ENCODE measurements at places on chromosomes 6 and 20.

DNA sequence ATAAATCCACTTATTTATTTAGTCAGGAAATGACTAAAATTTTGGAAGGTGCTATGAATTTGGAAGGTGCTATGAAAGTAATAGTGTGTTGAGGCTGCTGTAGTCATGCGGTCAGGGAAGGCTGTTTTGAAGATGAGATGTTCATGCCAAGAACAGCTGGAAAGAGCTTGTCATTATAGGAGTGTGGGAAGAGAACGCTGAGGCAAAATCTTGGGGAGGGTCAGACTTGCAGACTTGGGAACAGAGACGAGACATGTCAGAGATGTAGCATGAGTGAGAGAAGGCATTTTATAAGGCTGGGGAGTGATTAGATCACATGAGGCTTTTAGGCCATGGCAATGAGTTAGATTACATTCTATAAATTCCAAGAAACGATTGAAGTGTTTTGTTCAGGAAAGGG is 124.0 kb upstream of the B3GAT2 start:
- no peak overlapping the region for H3K27ac ChIP-seq
- no peaks in the 10 kb centered on the region for H3K27me3 ChIP-seq
- DNase-seq, result no peak
- H3K4me1 ChIP-seq, result no peaks in the 10 kb centered on the region
- no peak overlapping the region for H3K4me3 ChIP-seq

DNA sequence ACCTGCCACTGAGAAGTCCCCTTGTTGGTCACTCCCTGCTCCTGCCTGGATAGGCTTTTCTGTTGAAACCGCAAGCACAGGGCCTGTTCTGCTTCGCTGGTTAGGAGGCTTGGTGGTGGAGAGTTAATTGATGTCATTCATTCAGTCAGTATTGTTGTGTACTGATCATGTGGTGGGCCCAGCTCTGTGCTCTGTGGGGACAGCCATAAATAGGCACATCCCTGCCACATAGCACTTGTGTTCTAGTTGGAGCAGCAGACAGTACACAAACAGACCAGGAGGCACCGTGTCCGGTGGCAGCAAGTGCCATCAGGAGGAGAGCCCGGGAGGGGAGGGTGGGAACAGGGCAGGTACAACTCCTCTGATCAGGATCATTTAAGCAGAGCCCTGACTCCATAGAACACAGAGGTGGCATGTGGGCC is 155.2 kb upstream of the INSM1 start:
- H3K27ac ChIP-seq, result no peak overlapping the region
- H3K4me3 ChIP-seq, result no peak overlapping the region
- DNase-seq, result no peak
- H3K4me1 ChIP-seq, result no peaks in the 10 kb centered on the region

DNA sequence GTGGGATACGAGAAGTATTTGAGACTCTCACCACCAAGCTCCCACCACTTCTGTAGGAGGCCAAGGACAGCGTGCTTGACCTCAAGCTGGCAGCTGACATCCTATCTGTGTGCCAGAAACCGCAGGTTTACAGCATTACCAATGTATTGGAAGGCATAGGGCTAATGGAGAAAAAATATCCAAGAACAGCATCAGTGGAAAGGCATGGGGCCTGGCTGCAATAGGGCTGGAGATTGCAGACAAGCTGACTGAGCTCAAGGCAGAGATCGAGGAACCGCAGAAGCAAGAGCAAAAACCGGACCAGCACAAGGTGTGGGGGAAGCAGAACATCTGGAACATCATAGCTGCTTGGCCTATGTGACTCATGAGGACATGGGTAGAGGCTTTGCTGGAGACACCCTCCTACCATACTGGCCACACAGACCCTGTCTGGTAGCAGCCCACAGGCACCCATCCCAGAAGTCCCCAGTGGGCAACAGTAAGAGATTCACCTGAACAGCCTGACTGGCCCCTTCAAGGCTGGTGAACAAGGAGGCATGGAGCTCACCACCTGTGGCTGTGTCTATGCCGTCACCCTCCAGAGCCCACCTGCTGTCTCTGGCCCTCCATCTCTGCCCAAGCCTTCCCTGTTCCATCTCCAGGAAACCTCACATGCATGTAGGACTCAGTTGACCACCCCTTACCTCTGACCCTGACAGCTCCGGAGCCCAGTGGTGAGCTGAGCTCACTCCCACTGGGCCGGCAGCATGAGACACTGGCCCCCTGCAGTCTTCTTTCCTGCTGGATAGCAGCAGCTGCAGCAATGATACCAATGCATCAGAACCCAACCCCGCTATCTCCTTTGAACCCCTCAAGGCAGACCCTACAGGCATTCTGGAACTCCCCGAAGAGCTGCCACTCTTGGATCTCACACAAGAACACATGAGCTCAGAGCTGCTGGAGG is 171.1 kb downstream of the KIF6 start:
- no peak overlapping the region for H3K4me3 ChIP-seq
- peaks cover 3% of the 10 kb centered on the region for H3K36me3 ChIP-seq
- H3K27me3 ChIP-seq, result peaks cover 39% of the 10 kb centered on the region
- no peak overlapping the region for H3K27ac ChIP-seq

GRCh38 chr6:137775720-137776119 is 91.3 kb upstream of the TNFAIP3 start:
- H3K27me3 ChIP-seq, result no peaks in the 10 kb centered on the region
- no peak for DNase-seq
- H3K4me3 ChIP-seq, result no peak overlapping the region
- H3K36me3 ChIP-seq, result no peaks in the 10 kb centered on the region
- H3K4me1 ChIP-seq, result no peaks in the 10 kb centered on the region

DNA sequence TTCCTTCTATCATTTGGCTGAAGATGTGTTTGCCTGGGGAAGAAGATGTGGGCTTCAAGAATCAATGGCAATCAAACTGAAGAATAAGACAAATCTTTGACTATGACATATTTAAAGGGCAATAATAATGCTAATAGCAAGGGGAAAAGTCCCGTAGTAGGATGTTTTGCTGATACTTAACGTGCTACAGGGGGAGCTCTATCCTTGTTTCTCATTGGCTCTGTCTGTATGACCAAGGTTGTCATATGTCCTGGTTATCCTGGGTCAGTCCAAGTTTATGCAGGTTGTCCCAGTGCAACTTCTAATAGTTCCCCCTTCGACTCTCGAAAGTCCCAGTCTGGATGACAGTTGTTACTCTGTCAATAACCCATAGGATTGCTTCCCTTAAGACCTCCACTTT is 321.3 kb downstream of the DHX35 start:
- H3K4me1 ChIP-seq, result no peaks in the 10 kb centered on the region
- no peak overlapping the region for H3K27ac ChIP-seq
- no peak for DNase-seq
- H3K36me3 ChIP-seq, result peaks cover 3% of the 10 kb centered on the region

DNA sequence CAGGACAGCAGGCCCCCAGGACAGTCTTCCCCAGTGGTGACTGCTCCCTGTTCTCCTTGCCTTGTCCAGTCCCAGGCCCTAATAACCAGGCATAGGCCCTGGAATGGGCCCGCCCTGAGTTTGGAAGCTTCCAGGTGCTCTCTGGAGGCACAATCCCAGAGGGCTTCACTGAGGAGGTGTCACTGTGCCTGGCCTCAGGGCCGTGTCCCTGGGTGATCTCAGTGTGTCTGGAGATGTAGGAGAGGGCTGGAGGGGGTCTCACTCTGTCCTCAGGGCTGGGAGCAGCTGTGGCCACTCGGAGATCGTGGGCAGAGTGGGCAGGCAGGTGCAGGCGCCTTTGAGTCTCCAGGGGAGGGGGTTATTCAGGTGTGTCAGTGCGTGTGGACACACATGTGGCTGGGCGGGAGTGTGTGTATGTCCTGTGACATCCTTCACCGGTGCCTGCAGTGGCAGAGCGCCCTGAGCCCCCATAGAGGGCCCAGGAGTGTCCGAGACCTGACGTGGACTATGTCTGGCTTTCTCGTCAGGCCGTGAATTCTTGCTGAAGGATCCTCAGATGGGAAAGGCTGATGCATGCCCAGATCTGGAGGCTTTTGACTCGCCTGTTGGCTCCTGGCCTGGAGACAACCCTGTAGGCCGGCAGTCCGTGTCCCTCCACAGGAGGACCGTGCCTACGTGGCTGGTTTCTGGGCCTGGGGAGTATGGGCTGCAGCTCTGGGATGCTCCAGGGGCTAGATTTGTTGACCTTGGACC is 5.5 kb upstream of the NPBWR2 start:
- no peak overlapping the region for H3K27ac ChIP-seq
- no peaks in the 10 kb centered on the region for H3K27me3 ChIP-seq
- H3K4me3 ChIP-seq, result no peak overlapping the region
- H3K4me1 ChIP-seq, result peaks cover under 1% of the 10 kb centered on the region
- peaks cover 4% of the 10 kb centered on the region for H3K36me3 ChIP-seq

DNA sequence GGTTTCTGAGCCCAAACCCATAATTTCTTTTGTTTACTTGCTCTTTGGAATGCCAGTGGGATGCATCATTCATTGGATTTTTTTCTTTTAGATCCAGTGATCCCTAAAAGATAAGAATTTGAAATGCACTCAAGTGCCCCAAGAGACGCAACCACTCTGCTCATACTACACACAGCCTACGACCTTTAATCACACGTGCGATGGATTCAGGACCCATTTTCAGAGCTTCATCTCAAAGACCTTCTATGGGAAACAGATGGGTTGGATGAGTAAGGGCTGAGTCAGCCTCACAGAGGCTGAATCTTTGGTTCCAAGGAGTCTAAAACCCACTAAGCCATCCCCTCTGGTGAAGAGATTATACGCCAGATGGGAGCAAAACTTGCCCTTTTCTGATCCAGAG is 265.5 kb upstream of the EXOC2 start:
- no peaks in the 10 kb centered on the region for H3K36me3 ChIP-seq
- no peaks in the 10 kb centered on the region for H3K4me1 ChIP-seq
- no peak overlapping the region for H3K27ac ChIP-seq
- peaks cover 48% of the 10 kb centered on the region for H3K27me3 ChIP-seq
- no peak overlapping the region for H3K4me3 ChIP-seq
- no peak for DNase-seq

DNA sequence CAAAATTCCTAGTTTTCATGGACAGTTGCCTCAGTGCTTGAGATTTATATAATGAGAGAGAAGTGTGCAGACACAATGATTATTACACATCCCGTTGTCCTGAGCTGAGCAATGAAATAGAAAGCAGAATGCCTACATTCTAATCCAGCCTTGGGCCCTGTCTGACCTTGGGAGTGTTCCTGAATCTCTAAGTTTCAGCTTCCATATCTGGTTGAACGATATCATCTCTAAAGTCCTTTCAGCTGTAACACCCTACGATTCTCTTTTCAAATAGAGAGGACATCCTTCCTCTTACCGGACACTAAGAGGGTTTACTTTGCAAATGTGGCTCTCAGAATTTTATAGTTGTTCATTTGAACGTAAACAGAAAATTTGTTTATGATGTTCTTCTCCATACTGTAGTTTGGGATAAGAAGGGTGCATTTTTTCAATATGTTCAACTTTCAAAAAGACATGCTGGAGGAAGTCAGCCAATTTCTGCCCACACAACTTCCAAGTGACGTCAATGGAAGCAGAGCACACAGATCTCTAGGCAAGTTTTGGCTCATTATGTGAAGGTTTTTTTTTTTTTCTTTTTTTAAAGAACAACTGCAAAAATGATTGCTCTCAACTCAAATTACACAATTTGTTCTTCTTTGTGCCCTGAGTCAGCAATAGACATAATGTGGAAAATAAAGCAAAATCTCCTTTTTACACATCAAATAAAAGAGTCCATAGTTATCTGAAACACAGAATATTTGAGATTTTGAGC is 50.4 kb downstream of the PDE7B start:
- H3K4me3 ChIP-seq, result no peak overlapping the region
- peaks cover 2% of the 10 kb centered on the region for H3K27me3 ChIP-seq
- no peak overlapping the region for H3K27ac ChIP-seq
- H3K36me3 ChIP-seq, result no peaks in the 10 kb centered on the region

- H3K4me3 ChIP-seq, result no peak overlapping the region
- H3K27me3 ChIP-seq, result peaks cover 62% of the 10 kb centered on the region
- no peaks in the 10 kb centered on the region for H3K4me1 ChIP-seq
- DNase-seq, result no peak
Observed at GRCh38 chr20:51249781-51250180, 226.9 kb upstream of the KCNG1 start.

GRCh38 chr20:61119794-61120410 is 132.2 kb upstream of the CDH4 start:
- no peak overlapping the region for H3K4me3 ChIP-seq
- H3K4me1 ChIP-seq, result peaks cover 4% of the 10 kb centered on the region
- no peak overlapping the region for H3K27ac ChIP-seq
- no peak for DNase-seq

DNA sequence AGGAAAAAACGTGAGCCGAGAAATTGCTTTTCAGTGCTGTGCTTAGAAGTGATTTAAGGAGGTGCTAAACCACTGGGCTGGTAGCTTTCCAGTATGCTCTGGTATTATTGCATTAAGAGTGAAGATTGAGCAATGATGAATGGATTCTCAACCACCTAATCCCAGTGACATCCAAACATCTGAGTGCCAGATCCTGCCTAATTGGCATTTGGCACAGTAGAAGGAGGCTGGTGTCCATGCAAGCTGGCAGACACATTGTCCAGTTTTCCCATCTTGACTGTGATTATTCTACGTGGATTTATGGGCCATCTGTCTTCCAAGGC is 398.0 kb upstream of the PLCB4 start:
- H3K4me3 ChIP-seq, result no peak overlapping the region
- no peak overlapping the region for H3K27ac ChIP-seq
- no peaks in the 10 kb centered on the region for H3K27me3 ChIP-seq
- peaks cover 13% of the 10 kb centered on the region for H3K4me1 ChIP-seq

DNA sequence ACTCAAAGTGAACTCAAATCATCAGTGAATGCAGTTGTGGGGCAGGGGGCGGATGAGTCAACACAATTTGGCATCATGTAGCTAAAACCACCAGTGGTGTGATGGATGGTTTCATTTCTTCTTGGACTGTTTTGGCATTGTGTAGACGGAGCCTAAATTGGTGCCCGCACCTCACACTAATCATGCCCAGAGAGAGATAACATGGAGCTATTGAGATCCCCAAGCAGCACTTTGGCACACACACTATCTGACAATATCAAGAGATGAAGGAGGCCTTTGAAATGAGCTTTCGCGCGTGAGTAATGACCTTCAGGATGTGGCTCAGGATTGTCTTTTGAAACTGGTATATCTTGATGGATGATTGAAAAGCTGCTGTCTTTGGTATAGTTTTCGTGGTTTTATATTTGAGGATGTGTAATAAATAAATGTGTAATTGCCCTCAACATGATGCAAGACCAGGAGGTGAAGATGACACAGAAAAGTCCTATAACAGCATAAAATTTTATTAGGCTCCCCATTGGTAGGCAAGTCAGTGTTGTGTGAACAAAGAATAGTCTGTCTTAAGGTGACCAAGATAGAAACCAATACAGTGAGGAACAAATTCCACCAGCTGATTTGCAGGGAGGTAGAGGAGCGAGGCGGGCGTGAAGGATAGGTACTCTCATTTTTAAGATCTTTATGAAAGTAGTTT is 174.2 kb downstream of the TSHZ2 start:
- no peak for DNase-seq
- no peaks in the 10 kb centered on the region for H3K4me1 ChIP-seq
- H3K4me3 ChIP-seq, result no peak overlapping the region
- peaks cover 3% of the 10 kb centered on the region for H3K36me3 ChIP-seq
- peaks cover 30% of the 10 kb centered on the region for H3K27me3 ChIP-seq

DNA sequence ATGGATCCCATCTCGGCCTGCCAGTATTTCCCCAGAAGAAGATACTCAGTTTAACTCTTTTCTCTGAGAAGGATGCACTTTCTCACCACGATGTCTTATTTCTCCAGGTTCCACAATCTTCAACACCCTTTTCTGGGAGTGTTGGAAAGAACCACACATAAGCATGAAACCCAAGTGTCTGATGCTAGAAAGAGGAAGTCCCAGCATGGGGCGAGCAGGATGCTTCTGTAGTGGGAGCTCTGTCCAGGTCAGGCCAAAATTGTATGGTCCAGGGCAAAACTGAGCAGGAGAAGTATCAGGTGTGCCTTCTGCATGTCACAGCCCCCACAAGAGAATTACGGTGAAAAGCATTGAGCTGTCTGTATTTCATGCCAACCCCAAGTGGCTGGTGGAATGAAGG is 11.0 kb downstream of the TREM1 start:
- H3K4me3 ChIP-seq, result no peak overlapping the region
- peaks cover 18% of the 10 kb centered on the region for H3K4me1 ChIP-seq
- H3K27me3 ChIP-seq, result no peaks in the 10 kb centered on the region
